Activated naive CD8-positive, alpha-beta T cell treated with anti-CD3 and anti-CD28 coated beads for 36 hours (primary cell): ENCODE measurements at places on chromosomes 11 and 22. TPM values are rescaled to one million over a fixed set of nuclear protein-coding genes. Genes with fewer than 3 reads are reported as not detected.
A peak's percentile ranks its signal among the peaks of the same experiment; 100 is the strongest.

The OVCH2 gene
- total RNA-seq, result not detected

DNA sequence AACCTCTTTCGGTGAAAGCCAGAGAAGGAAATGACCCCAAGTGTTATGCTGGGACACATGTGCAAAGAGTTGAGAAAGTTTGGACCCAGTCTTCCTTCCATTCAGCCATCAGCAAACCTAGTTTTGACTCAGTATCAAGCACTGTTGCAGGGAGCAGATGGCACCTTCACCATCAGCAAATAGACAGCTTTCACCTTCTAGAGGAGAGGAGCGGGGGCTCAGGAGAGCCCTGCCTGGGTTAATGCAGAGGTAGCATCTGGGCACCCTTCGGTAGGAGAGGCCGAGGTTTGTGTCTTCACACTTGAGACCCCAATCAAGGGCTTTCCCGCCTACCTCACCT, 16.2 kb upstream of the MFRP start:
- DNase-seq, result no peak
- H3K36me3 ChIP-seq, result no peaks in the 10 kb centered on the region
- no peak overlapping the region for H3K27ac ChIP-seq
- H3K4me3 ChIP-seq, result no peak overlapping the region
- H3K27me3 ChIP-seq, result peaks cover 53% of the 10 kb centered on the region

DNA sequence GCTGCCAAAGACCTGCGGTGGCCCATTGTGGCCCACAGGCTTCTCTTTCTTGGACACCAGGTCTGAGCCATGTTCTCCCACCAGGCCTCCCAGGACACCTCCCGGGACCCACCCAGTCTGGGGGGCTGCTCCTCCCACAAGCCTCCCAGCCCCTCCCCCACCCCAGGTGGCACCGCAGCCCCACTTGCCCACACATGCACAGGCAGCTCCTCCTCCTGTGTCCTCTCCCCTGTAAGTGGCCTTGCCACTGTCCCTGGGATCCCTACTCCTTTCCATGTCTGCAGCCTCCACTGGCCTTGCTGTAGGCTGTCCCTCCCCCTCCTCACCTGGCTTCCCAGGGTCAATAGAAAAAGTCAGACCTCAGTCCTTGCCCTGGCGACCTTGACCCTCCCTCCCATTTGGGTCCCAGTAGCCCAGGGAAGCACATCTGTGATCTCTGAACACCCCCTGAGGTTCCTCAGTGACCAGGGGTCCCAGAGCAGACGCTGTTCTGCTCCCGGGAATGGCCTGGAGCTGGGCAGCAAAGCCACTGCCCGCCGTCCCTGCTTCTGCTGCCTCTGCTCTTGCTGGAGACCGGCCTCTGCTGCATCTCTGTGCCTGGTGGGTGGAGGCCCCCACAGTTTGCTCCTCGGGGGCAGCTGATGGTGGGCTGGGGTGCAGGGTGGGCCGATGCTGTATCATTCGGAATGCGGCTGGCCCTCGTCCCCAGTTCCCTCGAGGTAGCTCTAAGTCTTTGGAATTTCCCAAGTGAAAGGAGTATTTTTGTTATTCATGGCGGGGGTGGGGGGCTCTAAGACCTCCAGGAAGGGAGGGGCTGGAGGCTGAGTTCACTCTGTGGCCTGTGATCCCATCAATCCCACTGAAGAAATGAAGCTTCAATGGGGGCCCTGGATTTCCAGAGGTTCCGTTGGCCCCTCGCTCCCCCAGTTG, 43.6 kb downstream of the ARHGAP8 start:
- DNase-seq, result no peak
- no peak overlapping the region for H3K27ac ChIP-seq
- H3K4me3 ChIP-seq, result no peak overlapping the region
- H3K27me3 ChIP-seq, result no peaks in the 10 kb centered on the region
- no peaks in the 10 kb centered on the region for H3K36me3 ChIP-seq

The MS4A3 gene
- total RNA-seq, result not detected

- H3K36me3 ChIP-seq, result peaks cover 43% of the 10 kb centered on the region
- no peak for DNase-seq
- no peaks in the 10 kb centered on the region for H3K27me3 ChIP-seq
- H3K4me1 ChIP-seq, result peaks cover 16% of the 10 kb centered on the region
- H3K4me3 ChIP-seq, result no peak overlapping the region
These were observed 20.5 kb downstream of the MRE11 start for GRCh38 chr11:94472916-94473799.

- peak overlapping the region; percentile 33 for H3K4me3 ChIP-seq
- H3K36me3 ChIP-seq, result peaks cover 2% of the 10 kb centered on the region
- H3K27me3 ChIP-seq, result no peaks in the 10 kb centered on the region
- H3K27ac ChIP-seq, result no peak overlapping the region
- no peak for DNase-seq
- peaks cover 18% of the 10 kb centered on the region for H3K4me1 ChIP-seq
These were observed 35.4 kb downstream of the MCHR1 start for GRCh38 chr22:40714499-40715337.

DNA sequence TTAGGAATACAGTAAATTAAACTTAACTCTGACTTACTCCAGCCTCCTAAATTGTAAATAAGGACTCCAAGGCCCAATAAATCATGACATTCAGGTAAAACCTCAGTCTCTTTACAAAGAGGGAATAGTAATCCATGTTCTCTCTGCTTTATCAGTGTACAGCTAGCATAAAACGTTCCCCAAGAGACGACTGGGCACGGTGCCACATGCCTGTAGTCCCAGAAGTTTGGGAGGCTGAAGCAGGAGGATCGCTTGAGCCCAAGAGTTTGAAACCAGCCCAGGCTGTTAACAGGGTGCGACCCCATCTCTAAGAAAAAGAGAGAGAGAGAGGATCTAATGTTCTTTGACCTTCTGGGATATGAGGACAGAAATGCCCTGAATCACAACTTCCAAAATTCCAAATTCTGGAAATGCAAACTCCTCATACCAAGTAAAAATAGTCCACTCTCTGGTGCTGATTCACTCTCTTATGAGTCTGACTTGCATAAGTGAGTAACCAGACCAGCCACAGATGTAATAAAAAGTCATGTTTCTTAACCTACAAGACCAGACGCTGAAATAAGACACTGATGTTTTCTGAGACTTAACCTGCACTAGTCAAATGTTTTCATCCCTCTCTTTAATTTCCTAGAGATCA, 25.5 kb downstream of the NNMT start:
- no peak overlapping the region for H3K4me3 ChIP-seq
- H3K36me3 ChIP-seq, result no peaks in the 10 kb centered on the region
- peaks cover 7% of the 10 kb centered on the region for H3K4me1 ChIP-seq
- peaks cover 3% of the 10 kb centered on the region for H3K27me3 ChIP-seq
- no peak overlapping the region for H3K27ac ChIP-seq

The OR5B21 gene
- not detected for total RNA-seq
